Activated CD4-positive, alpha-beta T cell treated with anti-CD3 and anti-CD28 coated beads, Interleukin-2, amount 50 U/mL, for 1 hour (primary cell): ENCODE measurements at places on chromosomes 4 and X.
A peak's percentile ranks its signal among the peaks of the same experiment; 100 is the strongest.

- DNase-seq: no peak
Observed at GRCh38 chr4:151439320-151439719, 30.3 kb downstream of the FHIP1A start.

- no peak for DNase-seq
Observed at GRCh38 chr4:17010426-17011087, 112.1 kb upstream of the LDB2 start.

- DNase-seq: no peak
Observed at GRCh38 chrX:120408168-120408567, 46.3 kb downstream of the ATP1B4 start.

DNA sequence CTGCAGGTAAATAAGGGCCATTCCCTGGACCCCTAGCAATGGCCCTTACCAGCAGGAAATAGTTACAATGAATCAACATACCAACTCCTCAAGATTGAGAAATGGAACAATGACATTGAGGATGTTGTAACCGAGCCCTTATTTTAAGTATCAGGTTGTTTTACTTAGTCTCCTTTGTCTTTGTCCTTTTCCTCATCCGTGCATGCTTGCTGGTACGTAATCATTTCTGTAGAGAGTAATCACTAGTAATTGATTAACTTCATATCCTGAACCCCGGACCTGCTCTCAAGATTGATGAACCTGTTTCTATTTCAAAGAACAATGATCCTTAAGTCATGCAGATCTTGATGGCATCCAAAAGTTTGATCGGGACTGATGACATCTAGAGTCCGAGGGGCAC is 98.6 kb upstream of the LANCL3 start:
- no peak for DNase-seq

DNA sequence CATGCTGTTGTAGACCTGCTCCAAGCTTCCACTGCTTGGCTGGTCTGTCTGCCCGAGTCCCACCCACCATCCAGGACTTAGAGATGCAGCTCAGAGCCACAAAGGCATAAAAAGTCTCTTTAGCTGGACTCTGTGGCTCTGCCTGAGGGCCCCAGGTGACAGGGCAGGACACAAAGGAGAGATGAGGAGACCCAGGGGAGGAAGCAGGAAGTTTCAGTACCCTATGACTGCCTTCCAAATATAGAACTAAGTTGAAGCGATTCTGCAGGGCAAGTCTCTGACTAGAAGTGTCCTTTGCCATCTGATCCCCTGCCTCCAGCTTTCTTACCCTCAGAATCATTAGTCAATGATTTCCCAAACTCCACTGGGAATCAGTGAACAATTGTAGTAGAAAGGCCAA is 11.2 kb upstream of the CXCR3 start:
- no peak for DNase-seq

DNA sequence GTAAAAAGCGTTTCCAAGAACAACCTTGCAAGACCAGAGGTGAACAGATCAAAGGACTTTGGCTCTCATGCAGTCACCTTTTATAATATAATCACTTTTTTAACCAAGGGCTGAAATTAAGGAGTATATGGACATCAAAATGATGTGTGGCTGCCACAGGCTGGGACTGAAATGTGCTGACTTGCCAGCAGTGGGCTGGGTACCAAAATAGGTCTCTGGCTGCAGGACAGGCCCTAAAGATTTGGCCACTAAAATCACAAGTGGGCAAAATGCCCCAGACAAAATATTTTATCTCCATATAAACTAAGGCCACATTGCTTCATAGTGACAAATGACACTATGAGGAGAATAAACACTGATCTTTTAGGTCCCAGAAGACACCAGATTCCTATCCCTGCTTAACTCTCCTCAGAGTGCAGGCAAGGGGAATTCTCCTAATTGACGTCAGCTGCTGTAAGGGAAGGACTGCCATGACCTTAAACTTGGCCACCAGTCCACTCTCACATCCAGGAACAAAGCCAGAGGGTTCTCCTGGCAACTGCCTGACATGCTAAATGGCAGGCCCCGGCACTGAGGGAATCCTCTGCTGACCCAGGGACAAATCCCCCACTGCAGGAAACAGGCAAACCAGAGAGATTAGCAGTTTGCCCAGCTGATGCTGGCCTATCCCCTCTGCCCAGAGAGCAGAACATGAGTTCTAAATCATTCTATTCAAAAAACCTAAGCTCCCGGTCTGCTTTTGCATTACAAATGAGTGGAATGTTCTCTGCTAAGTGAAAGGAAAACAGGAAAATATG is 155.8 kb downstream of the PPP3CA start:
- no peak for DNase-seq

GRCh38 chr4:48642421-48643374 is 137.4 kb downstream of the FRYL start:
- no peak for DNase-seq

- DNase-seq: no peak
Observed at GRCh38 chrX:71466979-71467523, 65.9 kb upstream of the OGT start.

DNA sequence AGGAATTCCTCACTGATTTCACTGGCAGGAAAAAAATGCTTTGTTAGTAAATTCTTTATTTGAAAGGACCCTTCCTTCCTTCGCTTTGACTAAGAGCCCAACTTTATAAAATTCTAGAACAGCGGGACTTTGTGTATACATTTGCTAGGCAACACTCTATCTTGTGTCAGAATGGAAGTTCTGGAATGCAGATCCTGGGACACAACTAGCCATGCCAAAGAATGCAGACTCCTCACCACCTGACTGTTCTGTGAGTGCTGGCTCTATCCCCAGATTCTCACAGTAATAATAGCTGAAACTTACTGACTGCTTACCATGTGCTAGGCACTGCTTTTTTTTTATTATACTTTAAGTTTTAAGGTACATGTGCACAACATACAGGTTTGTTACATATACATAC is 73.3 kb upstream of the ZDHHC15 start:
- DNase-seq: no peak

DNA sequence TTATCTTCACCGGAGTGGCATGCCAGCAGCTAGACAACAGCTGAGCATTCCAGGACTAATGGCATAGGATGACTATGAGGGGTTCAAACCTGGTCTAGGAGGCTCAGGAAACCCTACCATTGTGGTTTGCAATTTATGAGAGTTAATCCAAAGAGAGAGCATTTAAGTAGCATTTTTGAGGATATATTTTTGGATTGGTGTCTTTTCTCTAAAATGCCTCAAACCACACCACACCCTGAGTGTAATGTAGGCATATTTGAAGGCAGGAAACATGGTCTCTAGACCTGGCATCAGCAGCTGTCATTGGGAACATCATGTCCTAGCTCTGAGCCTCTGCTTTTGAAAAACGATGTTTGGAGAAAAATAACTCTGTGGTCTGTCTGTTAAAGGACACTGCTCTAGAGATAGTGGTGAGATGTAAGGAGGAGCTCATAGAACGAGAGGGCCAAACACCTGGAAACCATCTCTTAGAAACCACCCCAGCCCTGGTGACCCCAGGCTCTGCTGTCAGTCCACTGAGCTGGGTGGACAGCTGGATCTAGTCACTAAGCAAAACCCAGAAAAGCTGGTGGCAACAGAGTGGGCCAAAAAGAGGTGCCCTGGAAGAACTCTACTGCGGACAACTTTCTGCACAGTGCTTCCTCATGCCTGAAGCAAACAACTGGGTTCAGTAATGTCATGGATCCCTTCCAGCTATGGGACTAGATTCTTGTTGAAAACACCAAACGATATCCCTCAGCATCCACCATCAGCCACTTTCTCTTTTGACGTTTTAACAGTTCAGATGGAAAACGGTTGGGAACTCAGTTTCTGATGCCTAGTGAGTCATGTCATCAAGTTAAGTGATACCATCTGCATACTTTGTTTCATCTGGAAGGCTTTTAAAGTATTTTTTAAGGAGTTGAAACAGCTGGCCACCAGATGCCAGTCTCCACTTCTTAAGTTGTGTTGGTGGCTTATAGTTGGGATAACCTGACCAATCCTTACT is 100.2 kb upstream of the C1QTNF7 start:
- no peak for DNase-seq

DNA sequence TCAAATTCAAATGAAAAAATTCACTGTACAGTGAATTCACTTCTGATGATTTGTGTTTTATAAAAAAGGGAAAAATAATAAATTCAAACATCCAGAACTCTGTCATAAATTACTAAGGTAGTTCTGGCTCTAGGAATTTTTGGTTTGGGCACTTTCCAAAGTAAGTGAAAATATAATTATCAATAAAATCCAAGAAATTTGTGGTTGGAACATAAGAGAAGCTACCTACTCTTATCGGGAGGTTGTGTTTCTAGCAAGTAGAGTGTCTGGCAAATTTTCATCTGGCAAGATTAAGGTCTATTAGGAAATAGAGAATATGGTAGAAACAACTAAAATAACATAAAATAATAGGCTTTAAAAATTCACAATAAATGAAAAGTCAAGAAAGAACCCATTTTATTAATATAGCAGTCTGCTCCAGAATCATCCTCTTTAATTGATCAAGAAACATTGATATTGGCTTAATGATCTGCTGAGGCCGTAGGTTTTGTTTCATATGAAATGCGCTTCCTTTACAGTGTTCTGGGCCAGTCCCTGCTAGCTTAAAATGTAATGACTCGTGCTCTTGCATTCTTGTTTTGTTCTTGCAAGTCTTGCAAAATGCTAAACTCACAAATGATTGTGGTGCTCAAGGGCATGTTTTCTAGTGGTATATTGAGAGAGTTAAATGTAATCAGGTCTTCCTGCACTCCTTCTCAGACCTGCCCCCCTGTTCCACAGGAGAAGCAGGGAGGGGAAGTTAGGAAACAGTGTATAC is 331.4 kb downstream of the RAPGEF2 start:
- DNase-seq: no peak

GRCh38 chrX:96835660-96836289 is 47.9 kb upstream of the RPA4 start:
- no peak for DNase-seq

DNA sequence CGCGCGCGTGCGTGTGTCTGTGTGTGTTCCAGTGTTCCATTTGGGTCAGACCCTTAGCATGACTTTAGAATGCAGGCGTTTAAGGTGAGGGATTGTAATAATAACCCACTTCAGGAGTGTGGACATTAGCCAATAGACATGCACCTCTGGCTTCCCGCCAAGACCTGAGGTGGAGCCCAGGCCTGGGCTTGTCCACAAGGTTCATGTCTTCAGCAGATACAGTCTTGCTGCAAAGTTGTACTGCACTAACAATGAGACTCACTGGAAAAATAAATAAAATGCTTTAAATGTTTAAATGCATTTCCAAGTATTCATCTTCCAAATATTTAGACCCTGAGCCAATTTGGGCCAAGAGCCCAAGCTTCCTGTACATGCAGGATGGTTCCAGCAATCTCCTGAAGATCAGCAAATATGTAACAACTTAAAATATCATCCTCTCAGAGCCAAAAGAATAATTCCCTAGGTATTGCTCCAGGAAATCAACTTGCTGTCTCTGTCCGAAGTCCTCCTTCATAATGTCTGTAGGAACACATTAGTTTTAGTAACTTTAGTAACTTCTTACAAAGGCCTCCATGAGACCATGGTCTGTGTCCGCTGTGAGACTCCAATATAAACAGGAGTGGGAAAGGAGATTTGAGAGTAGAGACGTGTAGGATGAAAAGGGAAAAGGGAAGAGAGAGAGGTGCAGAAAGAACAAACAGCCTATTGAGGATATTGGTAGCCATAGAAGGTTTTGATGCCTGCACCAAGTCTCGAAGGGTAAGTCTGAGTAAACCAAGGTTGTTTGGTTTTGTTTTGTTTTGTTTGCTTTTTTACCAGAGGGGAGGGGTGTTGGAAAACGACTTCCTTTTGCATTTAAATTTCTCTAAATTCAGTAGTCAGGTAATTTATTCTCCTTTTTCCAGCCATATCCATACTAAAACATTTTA is 98.5 kb upstream of the KLF3 start:
- DNase-seq: no peak

GRCh38 chrX:67437821-67438220 is 106.0 kb upstream of the AR start:
- DNase-seq: no peak

DNA sequence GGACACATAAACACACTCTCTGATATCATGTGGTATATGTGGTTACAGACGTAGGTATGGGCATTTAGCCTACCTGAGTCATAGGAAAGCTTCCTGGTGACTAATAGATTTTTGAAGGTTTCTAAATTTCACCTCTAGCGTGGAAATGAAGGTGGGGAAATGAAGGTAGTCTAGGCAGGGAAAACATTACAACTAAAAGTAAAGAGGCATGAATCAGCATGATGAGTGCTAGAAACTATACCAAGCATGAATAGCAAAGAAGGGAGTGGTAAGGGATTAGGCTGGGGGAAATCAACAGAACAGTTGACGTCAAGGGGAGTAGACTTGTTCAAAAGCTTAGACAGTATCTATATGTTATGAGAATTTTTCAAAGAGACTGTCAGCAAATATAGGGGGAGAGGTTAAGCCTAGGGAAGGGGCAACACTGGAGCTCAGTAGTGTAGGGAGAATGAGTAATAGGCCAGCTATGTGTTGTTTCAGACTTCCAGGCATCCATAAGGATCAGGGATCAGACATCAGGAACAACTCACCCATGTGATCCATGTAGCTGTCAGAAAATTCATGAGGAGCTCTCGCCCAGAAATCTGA is 279.3 kb upstream of the DIPK2B start:
- no peak for DNase-seq

DNA sequence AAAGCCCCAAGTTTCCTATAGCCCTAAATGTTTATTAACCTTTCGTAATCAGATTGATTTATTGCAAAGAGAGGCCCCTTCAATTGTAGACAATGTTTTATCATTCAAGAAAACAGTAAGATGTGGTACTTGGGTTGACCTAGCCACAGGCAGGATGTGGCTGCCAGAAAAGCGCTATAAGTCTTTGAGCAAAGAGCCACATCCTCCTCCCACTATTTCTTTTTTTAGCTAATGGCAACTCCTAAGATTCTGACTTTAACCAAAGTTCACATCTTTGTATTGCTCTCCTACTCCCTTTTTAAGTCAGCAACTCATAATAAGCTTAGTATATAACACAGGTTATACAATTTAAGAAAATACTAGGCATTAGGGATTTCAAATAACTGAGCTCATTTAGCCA is 70.7 kb upstream of the PPP3CA start:
- DNase-seq: peak; percentile 12

- DNase-seq: peak; percentile 55
Observed at GRCh38 chrX:84501798-84502628, at the start of gene HDX. Gene HDX, minus strand, starts transcription at chrX:84502453. Its CDS starts 27,056 bp downstream, at chrX:84475397.

- DNase-seq: no peak
Observed at GRCh38 chr4:63492515-63492914, 916.7 kb downstream of the TECRL start.

DNA sequence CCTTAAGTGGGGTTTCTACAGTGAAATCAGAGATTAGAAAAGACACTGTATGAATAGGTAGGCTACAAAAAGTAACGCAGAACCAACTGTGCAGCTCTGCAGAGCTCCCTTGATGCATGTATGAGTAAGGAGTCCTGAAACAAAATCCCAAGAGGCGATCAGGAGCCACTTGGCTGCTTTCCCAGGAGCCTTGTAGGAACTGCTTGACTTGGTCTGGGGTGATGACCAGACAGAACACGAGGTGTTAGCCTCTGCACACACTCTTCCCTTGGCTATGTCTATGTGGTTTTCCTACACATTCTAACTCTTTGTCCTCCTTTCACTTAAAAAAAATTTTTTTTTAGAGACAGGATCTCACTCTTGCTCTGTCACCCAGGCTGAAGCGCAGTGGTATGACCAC is 22.8 kb upstream of the AP1S2 start:
- DNase-seq: no peak
